Activated CD8-positive, alpha-beta memory T cell treated with anti-CD3 and anti-CD28 coated beads for 4 hours (primary cell): ENCODE measurements at places on chromosomes 13 and 19.

- DNase-seq = peak; percentile 58
These were observed at the start of gene BICRA for GRCh38 chr19:47608969-47609905. BICRA (plus strand) TSS chr19:47609134; CDS start chr19:47673575, 64,441 bp downstream.

GRCh38 chr19:13652810-13653590 is 111.3 kb upstream of the MRI1 start:
- no peak for DNase-seq

DNA sequence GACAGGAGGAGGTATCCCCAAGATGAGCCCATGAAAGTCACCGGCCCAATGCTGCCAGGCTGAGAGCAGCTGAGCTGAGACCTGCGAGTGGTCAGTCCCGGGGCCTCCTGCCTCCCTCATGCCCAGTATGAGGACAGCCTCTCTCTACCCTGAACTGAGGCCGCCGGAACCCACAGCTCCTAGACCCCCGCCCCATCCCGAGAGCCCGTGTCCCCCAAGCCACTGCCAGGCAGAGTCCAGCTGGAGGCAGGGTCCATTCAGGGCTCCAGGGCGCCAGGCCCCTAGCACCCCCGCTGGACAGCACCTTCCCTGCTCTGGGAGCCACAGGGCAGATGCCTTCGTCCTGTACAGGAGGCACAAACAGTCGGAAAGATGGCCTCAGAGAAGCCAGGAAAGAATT is 38.7 kb downstream of the MLLT1 start:
- no peak for DNase-seq

GRCh38 chr13:105497597-105497996 is 1037.9 kb downstream of the EFNB2 start:
- DNase-seq = no peak

- no peak for DNase-seq
These were observed 737 bp upstream of the ZNF181 start for GRCh38 chr19:34733266-34733745.

DNA sequence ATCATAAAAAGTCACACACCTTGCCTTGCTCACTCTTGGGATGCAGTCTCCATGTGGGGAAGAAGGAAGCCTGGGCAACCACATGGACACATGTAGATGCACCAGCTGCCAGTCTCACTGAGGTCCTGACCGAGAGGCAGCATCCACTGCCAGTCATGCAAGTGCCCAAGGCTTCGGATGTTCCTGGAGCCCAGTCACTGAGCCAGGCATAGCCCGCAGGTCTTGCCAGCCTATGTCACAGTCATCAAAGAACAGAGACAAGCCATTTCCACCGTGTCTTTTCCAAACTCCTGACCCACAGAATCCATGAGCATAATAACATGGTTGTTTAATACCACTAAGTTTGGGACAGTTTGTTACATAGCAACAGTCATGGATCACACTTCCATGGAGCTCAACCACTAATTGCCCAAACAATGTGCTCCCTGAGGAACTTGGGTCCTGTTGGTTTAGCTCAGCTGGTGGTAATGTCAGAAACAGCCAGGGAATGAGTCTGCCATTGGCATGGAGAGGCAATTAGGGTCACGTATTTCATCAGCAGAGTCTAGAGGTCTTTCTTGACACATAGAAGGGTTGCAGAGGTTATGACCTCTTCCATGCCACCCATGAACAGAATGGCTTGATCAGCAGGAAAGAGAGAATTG is 21.5 kb downstream of the STARD13 start:
- DNase-seq = no peak

GRCh38 chr19:49335071-49335783 is at the start of gene CD37:
CD37 (plus strand) TSS chr19:49335406; CDS start chr19:49335541, 135 bp downstream.
- peak; percentile 22 for DNase-seq

DNA sequence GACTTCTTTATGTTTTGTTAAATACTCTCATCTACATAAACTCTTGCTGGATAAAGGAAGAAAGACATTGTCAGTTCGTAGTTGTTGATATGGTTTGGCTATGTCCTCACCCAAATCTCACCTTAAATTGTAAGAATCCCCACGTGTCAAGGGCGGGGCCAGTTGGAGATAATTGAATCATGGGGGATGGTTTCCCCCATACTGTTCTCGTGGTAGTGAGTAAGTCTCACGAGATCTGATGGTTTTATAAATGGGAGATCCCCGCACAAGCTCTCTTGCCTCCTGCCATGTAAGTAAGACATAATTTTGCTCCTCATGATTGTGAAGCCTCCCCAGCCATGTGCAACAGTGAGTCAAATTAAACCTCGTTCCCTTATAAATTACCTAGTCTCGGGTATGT is 3.6 kb downstream of the ADGRE1 start:
- no peak for DNase-seq

GRCh38 chr13:94323764-94324758 is 155.4 kb downstream of the DCT start:
- DNase-seq = no peak

- no peak for DNase-seq
These were observed 54.0 kb downstream of the DOCK9 start for GRCh38 chr13:98923641-98924397.

DNA sequence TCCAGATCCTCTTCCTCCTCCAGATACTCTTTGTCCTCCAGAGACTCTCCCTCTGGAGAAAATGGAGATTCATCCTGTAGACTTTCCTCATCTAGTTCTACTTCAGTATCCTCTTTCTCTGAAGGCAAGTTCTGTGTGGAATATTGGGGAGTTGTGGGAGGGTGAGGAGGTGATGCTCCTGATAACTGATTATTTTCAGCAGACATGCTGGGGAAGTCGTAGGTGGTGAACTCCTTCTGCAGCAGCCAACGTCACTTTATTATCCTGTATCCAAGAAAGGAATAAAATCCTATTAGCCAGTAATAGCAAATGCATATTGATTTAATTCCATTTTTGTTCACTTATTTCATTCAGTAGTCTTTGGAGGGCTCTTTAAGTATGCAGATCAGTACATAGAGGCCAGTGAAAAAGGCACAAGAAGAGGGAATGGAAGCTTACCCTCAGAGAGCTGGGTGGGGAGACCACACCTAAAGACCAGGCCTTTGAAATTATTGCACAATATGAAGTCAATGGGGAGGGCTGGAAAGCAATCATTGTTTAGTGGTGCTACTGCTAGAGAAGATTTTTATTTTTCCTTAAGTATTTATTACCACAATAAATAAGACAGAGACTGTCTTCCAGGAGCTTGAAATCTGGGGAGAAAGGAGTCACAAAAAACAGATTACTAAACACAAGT is 18.6 kb downstream of the ERICH6B start:
- no peak for DNase-seq

GRCh38 chr13:77143431-77143830 is 116.5 kb upstream of the FBXL3 start:
- no peak for DNase-seq

DNA sequence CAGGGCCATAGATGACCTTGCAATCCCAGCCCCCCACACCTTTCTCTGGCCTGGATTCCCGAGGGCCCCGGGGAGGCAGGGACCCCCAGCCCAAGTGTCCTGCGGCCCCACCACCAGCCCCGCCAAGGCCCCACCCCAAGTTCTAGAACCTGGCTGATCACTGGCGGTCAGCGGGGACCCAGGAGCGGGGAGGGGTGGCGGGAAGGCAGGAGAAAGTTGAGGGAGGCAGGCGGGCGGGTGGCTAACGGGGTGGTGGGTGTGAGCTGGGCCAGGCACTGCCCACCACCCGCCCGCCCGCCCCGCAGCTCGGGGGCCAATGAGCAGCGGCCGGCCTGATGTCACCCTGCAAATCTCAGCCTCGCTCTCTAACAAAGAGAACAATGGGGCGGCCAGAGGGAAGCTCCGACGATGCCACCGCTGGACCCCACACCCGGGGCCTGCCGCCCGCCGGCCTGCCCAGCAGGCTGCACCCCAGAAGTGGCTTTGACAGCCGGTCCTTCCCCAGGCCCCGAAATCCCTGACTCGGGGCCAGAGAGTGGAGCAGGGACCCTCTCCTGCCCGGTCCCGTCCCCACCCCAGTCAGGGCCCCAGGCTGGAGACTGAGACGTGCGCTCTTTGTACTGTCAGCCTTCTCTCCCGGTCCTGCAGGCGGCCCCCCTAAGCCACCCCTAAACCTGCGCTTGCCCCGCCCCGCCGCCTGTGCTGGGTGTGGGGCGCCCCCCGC is 1.6 kb downstream of the MEX3D start:
- DNase-seq = no peak

DNA sequence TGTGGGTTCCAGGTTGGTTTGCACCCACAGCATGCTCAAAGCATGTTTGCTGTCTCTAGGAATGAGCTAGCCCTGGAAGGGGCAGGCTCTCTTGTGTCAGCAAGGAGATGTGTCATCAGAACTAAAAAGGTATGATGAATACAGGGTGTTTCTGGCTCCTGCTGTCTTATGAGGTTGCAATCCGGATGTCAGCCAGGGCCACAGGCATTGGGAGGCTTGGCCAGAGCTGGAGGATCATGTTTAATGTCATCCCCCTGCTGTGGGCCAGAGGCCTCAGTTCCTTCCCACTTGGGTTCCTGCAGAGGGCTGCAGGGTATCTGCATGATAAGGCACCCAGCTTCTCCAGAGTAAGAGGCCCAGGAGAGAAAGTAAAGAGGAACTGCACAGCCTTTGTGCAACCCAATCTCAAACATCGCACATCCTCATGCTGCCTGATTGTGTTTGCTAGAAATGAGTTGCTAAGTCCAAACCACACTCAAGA is 193.6 kb downstream of the COL4A1 start:
- no peak for DNase-seq

DNA sequence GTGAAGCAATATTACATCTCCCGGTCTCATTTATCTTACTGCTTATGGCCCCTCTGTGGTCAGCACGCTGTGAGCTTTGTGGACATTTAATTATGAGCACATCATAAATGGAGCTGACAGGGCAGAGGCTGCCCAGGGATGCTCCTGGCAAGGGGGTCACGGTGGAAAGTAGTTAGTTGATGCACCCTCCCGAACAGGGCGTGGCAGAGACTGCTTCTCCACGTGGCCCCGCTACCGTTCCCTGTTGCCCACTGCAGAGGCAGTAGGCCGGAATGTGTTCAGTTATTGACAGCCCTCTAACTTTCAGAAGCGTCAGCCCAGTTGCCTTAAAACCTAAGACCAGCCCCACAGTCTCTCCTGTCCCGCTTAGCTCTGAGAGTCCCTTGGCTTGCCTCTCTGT is 180.3 kb upstream of the ZNF507 start:
- DNase-seq = no peak

- DNase-seq = no peak
These were observed at the start of gene AXL for GRCh38 chr19:41218615-41219507. AXL (plus strand) TSS chr19:41219223; CDS start chr19:41219393, 170 bp downstream.

DNA sequence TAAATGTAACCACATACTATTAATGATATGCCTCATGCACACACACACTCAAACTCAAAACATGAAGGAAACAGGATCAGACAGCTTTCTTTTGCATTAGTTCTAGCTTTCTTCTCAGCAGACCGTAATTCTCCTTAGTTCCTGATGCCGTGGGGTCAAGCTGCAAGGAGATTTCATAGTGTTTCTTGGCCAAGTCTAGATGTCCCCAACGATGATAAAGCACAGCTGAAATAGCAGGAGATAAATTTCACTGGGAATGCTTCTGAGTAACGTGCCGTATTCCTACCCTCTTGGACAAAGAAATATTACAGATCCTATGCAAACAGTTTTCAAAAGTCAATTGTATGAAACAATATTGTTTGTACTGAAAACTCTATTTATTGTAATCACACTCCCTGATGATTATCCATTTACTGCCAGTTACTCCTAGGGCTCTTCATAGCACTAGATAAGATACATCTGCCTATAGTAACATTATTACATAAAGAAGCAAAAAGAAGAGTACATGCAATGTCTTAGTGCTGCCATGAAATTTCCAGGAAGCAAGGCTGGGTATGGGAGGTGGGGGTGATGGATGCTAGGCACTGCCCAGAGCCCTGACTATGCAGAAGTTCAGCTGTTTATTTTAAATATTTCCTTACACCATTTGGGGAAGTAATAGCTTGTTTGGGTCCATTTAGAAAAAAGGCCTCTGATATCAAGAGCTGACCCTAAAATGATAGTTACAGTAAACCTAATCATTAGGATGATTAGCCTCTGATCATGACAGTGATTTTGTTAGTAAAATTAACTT is 16.5 kb upstream of the GGACT start:
- DNase-seq = no peak

- no peak for DNase-seq
These were observed 1115.9 kb upstream of the PCDH9 start for GRCh38 chr13:68345963-68346531.

DNA sequence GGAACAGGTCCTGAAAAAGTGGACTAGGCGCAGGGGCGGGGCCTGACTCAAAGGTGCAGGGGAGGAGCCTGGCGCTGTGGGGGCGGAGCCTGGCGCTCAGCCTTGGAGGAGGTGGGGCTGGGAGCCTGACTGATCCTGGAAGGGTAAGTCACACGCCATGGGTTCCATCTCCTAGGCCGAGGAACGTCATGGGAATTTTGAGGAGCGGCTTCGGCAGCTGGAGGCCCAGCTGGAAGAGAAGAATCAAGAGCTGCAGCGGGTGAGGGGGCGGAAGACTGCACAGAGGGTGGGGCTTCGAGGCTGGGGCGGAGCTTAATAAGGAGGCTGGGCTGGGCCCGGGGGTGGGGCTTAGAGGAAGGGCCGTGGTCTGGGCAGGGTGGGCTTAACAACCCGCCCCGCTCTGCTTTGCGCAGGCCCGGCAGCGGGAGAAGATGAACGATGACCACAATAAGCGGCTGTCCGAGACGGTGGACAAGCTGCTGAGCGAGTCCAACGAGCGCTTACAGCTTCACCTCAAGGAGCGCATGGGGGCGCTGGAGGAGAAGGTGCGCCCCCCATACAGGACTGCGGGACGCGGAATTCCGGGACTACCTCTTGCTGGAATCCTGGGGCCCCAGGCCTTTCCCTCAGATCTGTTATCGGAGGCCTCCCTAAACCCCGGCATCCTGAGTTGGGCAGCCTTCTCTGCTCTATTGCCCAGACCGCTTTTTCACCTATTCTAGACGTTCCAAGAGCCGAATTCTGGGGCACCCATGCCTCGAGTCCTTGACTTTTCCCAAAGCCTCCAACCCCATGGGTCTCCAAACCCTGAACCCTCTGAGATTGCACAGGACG is 14.5 kb downstream of the PPFIA3 start:
- no peak for DNase-seq

GRCh38 chr13:109357751-109358471 is 428.5 kb downstream of the IRS2 start:
- no peak for DNase-seq

- DNase-seq = no peak
These were observed 1235.2 kb upstream of the SLC10A2 start for GRCh38 chr13:104301171-104301975.

DNA sequence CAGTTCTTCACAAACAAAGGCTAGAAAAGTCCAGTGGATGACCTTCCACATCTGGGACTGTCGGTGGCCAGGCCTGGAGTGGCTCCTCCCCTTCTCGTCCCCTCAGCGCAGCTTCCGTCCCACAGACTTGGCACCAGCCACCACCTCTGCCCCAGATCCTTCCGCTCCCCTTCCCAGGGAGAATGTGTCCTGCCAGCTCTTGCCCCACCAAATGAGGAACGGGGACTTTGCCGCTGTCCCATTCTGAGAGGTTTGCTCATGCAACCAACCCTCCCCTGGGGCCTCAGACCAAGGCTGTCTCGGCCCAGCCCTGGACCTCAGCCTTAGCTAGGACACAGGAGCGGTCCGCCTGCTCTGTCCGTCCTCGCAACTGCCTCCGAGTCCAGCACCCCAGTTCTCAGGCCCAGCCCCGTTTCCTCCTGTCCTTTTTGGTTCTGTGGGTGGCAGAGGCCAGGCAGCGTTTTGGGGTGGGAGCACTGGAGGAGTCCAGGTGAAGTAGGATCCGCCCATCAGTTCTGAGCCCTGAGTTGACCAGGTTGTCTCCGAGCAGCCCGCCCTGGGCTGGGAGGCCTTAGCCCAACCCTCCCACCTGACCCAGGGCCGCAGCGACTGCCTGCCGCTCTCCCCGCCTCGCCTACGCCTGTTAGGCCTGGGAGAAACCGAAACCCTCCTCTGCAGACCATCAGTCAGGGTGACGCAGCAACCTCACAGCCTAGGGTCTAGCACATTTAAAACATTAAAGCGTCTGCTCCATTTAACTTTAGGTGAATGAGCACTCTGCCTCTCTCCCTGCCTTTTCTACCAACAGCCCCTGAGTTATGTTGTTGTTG is 284.3 kb downstream of the FOXO1 start:
- DNase-seq = no peak
